ENCODE measurements at places on chromosomes 1 and 21.

DNA sequence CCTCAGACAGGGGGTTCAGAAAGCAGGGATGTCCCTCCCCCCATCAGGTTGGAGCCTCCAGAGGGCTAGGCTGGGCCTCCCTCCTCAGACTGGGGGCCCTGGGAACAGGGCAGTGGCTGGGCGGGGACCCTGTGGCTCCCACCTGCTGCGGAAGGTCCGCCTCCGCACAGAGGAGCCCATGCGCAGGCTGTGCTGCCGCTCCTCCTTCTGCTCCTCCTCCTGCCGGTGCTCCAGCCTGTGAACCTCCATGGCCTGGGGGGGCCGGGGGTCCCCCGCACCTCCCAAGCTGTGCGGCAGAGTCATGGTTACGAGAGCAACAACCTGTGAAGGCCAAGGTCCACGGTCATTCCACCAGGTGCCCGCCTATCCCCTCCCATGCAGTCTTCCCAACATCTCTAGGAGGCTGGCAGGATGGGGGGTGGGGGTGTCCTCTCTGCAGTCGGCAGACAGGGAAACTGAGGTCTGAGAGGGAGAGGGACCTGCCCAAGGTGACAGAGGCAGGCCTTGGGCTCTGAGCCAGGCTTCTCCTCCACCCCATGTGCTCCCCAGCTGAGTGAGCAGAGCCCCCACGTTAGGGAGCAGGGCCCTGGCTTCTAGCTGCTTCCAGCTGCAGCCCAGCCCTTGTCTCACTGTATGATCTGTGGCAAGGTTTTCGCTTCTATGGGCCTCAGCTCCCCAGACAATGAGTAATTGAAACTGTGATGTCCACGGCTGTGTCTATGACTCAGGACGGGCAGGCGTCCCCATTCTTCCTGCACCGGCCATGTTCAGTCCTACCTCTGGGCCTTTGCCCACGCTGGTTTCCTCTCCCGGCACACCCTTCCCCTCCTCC is 3.4 kb downstream of the MYOM3 start:
- H3K27me3 ChIP-seq: no peaks in the 10 kb centered on the region
- H3K36me3 ChIP-seq: no peaks in the 10 kb centered on the region
- no peak overlapping the region for H3K4me3 ChIP-seq
- peaks cover 21% of the 10 kb centered on the region for H3K4me1 ChIP-seq
- H3K27ac ChIP-seq: peak overlapping the region; percentile 84

GRCh38 chr1:51955797-51956527 is 34.5 kb downstream of the RAB3B start:
- no peaks in the 10 kb centered on the region for H3K36me3 ChIP-seq
- no peak for DNase-seq
- no peak overlapping the region for H3K4me3 ChIP-seq
- peaks cover 13% of the 10 kb centered on the region for H3K27me3 ChIP-seq
- no peak overlapping the region for H3K27ac ChIP-seq
- H3K4me1 ChIP-seq: peaks cover 10% of the 10 kb centered on the region

DNA sequence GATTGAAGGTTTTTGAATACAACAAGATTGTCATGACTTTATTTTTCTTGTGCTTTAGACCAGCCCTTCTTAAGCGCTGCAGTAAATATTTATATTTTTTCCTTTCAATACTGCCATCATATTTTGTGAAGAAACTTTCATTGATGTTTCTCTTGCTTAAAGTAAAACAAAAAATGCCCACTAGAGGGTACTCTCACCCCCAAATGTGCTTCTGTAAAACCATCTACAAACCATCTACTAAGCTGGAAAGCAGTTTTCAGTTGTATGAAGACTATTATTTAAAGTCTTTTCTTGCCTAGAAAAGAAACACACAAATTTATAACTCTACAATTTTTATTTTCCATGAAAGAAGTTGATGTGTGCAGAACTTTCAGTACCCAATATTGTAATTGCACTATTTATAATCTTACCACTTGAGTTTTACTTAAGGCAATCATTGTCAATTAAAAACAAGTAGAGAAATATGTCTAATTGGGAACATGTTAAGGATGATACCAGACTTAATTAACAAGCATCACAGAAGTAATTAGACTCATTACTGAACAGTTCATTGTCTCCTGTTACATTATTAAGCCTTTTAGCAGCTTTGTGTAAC is 10.7 kb downstream of the LEPR start:
- H3K27me3 ChIP-seq: no peaks in the 10 kb centered on the region
- peaks cover 44% of the 10 kb centered on the region for H3K4me1 ChIP-seq
- DNase-seq: peak; percentile 60
- peaks cover 85% of the 10 kb centered on the region for H3K36me3 ChIP-seq

DNA sequence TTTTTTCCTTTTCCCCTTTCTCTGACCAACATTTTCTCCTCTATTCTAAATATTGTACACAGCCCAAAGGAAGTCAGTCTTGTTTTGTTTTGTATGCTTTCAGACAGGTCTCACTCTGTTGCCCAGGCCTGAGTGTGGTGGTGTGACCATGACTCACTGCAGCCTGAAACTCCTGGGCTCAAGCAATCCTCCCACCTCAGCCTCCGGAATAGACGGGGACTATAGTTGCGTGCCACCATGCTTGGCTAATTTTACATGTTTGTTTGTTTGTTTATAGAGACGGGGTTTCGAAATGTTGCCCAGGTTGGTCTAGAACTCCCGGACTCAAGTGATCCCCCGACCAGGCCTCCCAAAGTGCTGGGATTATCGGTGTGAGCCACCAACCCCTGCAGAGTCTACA is 72.8 kb downstream of the NRIP1 start:
- H3K4me1 ChIP-seq: peaks cover 32% of the 10 kb centered on the region
- H3K36me3 ChIP-seq: no peaks in the 10 kb centered on the region
- no peak overlapping the region for H3K4me3 ChIP-seq
- H3K27me3 ChIP-seq: no peaks in the 10 kb centered on the region
- H3K27ac ChIP-seq: no peak overlapping the region
- peak; percentile 14 for DNase-seq

GRCh38 chr1:2906085-2906484 is 104.6 kb upstream of the TTC34 start:
- DNase-seq: no peak
- H3K27ac ChIP-seq: no peak overlapping the region
- no peak overlapping the region for H3K4me3 ChIP-seq
- no peaks in the 10 kb centered on the region for H3K36me3 ChIP-seq
- no peaks in the 10 kb centered on the region for H3K27me3 ChIP-seq

DNA sequence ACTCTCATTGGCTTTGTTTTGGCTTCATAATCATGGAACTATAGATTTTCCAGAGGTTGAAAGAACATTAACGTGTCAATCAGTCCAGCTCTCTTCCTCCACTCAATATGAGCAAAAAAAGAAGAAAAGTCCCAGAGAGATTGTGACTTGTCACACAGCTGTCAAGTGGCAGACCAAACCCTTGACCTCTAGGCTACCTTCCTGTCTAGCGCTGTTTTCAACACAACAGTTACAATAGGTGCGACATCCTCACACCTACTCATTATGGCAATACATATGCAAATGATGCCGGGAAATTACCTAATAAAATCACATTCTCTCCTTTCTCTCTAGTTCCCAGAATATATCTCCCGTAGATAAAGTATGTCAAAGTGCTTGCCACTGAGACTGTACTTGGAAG is 1.1 kb downstream of the WARS2 start:
- no peak for DNase-seq
- no peak overlapping the region for H3K27ac ChIP-seq
- peaks cover 10% of the 10 kb centered on the region for H3K36me3 ChIP-seq
- H3K27me3 ChIP-seq: no peaks in the 10 kb centered on the region

DNA sequence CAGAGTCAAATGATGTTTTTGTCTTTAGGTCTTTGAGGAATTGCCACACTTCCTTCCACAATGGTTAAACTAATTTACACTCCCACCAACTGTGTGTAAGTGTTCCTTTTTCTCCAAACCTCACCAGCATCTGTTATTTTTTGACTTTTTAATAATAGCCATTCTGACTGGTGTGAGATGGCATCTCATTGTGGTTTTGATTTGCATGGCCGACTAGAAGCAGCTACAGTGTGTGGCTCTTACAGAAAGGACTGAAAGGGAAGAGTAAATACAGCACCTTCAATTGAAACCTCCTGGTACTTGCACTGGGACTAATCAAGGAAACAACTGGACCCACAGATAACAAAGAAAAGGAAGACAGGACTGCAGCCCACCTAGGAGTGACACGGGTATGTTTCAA is 668.0 kb upstream of the RGS18 start:
- H3K27ac ChIP-seq: no peak overlapping the region
- H3K27me3 ChIP-seq: no peaks in the 10 kb centered on the region
- no peaks in the 10 kb centered on the region for H3K36me3 ChIP-seq
- no peak overlapping the region for H3K4me3 ChIP-seq
- DNase-seq: no peak
- H3K4me1 ChIP-seq: no peaks in the 10 kb centered on the region

DNA sequence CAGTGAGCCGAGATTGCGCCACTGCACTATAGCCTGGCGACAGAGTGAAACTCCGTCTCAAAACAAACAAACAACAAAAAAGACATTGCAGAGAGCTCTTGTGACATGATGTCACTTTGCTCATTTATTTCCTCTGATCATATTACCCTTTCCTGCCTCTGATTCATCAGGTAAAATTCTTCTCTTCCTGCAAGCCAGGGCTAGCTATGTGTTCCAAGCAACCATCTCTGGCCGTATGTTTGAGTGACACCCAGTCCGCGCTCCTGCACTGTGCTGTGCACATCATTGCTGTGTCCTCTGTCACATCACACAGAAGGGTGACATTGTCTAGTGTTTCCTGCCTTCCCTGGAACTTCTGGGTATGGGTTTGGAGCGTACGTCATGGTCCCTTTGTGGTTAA is 251.3 kb downstream of the PCP4 start:
- H3K27me3 ChIP-seq: peaks cover 13% of the 10 kb centered on the region
- no peak overlapping the region for H3K27ac ChIP-seq
- H3K4me3 ChIP-seq: no peak overlapping the region

GRCh38 chr1:6288665-6289064 is 27.8 kb upstream of the GPR153 start:
- H3K27me3 ChIP-seq: no peaks in the 10 kb centered on the region
- no peak overlapping the region for H3K27ac ChIP-seq
- DNase-seq: no peak

DNA sequence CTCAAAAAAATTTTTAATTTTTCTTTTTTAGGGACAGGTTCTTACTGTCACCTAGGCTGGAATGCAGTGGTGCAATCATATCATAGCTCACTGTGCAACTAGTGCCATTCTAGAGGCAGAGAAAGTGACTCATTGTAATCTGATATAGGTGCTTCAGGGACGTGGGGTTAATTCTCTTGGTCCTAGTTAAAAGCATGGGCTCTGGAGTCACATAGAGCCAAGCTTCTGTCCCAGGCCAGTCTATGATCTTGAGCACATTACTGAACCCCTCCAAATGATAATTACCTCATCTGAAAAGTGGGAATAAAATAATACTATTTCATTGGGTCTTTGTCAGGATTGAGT is 1.1 kb upstream of the ADIPOR1 start:
- peaks cover 22% of the 10 kb centered on the region for H3K36me3 ChIP-seq
- peak overlapping the region; percentile 65 for H3K27ac ChIP-seq
- H3K27me3 ChIP-seq: no peaks in the 10 kb centered on the region
- peak; percentile 86 for DNase-seq

GRCh38 chr1:226972931-226973330 is 32.8 kb downstream of the COQ8A start:
- no peak for DNase-seq
- no peak overlapping the region for H3K27ac ChIP-seq
- H3K4me3 ChIP-seq: no peak overlapping the region
- H3K36me3 ChIP-seq: peaks cover 51% of the 10 kb centered on the region

- H3K27ac ChIP-seq: no peak overlapping the region
- H3K4me1 ChIP-seq: no peaks in the 10 kb centered on the region
- no peak overlapping the region for H3K4me3 ChIP-seq
- H3K36me3 ChIP-seq: peaks cover 1% of the 10 kb centered on the region
Observed at GRCh38 chr21:31873696-31874599, 1.1 kb downstream of the HUNK start.

DNA sequence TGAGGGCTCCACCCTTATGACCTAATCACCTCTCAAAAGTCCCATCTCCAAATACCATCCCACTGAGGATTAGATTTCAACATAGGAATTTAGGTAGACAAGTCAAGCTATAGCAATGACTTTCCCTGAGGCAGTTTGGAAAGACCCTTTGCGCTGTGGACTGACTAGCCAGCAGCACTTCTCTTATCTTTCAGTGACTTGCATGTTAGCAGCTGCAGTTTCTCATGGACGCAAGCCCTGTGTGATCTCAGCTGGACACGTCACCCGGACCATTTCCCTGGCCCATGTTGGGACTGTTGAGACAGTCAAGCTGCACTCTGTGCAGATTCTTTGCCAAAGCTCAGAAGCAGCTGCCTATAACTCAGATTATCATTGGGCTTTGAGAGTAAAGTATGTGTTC is 408.1 kb upstream of the USP24 start:
- H3K27ac ChIP-seq: no peak overlapping the region
- no peaks in the 10 kb centered on the region for H3K36me3 ChIP-seq
- H3K27me3 ChIP-seq: no peaks in the 10 kb centered on the region

GRCh38 chr1:172137703-172138454 is 282.6 kb upstream of the C1orf105 start:
- no peaks in the 10 kb centered on the region for H3K36me3 ChIP-seq
- no peak overlapping the region for H3K27ac ChIP-seq
- peaks cover 4% of the 10 kb centered on the region for H3K4me1 ChIP-seq
- no peak overlapping the region for H3K4me3 ChIP-seq
- no peak for DNase-seq

- DNase-seq: no peak
- H3K27ac ChIP-seq: no peak overlapping the region
- no peak overlapping the region for H3K4me3 ChIP-seq
- peaks cover 21% of the 10 kb centered on the region for H3K4me1 ChIP-seq
- H3K36me3 ChIP-seq: no peaks in the 10 kb centered on the region
Observed at GRCh38 chr21:26832546-26832945, 12.7 kb downstream of the ADAMTS1 start.

GRCh38 chr1:65407877-65408276 is 12.6 kb upstream of the LEPR start:
- no peak overlapping the region for H3K27ac ChIP-seq
- H3K27me3 ChIP-seq: no peaks in the 10 kb centered on the region
- H3K4me1 ChIP-seq: peaks cover 6% of the 10 kb centered on the region
- H3K36me3 ChIP-seq: peaks cover 11% of the 10 kb centered on the region
- no peak for DNase-seq

- DNase-seq: no peak
- H3K27me3 ChIP-seq: no peaks in the 10 kb centered on the region
- peaks cover 13% of the 10 kb centered on the region for H3K36me3 ChIP-seq
- no peak overlapping the region for H3K27ac ChIP-seq
Observed at GRCh38 chr1:116370181-116370580, 2.9 kb upstream of the ATP1A1 start.

DNA sequence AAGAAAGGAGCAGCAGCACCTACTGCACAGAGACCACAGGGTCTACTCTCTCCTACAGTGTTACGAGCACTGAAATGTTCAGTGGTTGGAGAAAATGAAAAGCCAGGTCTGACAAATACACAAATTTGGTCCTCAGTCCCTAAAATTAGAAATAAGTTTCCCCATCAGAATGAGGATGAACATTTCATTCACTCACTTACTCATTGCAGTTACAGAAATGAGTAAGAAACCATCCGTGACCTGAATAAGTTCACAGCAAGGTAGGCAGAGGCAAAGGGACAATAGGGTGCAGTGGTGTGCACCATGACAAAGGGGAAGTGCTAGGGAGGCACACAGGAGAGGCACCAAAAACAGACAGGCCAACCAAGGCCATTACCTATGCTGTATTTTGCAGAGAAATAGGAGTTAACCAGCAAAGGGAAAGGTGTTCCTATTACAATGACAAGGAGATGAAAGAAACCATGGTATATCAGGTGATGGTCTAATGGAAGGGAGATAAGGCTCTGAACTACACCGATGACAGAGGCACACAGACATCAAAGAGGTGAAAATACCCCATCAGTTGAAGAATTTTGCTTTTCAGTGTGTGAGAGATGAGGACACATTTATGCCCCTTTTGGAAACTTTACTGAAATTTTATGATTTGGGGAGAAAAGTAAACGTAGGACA is 29.4 kb downstream of the VAV3 start:
- H3K27ac ChIP-seq: peak overlapping the region; percentile 63
- no peak overlapping the region for H3K4me3 ChIP-seq
- no peak for DNase-seq
- H3K4me1 ChIP-seq: peaks cover 18% of the 10 kb centered on the region

Measured in MCF 10A (cell line).